ENCODE measurements at places on chromosomes 3 and 15.

DNA sequence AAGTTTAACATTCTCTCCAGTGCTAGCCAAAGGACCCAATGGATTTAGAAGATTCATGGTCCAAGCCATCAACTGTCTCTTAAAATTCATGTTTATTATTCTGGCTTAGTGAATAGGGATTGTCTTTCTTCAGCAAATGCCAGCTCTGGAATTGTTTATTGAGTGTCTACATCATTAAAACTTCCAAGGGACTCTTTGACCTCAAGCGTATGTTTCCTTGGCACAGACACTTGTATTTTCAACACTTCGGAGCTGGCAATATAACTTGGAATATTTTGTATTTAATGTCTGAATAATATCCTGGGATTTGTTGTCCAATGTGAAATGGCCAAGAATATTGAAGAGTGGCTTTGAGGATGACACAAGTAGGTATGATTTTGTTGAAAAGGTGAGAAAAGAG is 204.2 kb downstream of the EPHA3 start:
- DNase-seq, result no peak

- DNase-seq, result no peak
Measured at GRCh38 chr15:37595426-37595970, 338.9 kb upstream of the TMCO5A start.

- peak; percentile 53 for DNase-seq
Measured at GRCh38 chr3:43855674-43856299, 165.0 kb downstream of the ABHD5 start.

- DNase-seq, result no peak
Measured at GRCh38 chr15:70726753-70727152, 36.6 kb downstream of the UACA start.

GRCh38 chr15:83913034-83913632 is 259.2 kb downstream of the ADAMTSL3 start:
- DNase-seq, result no peak

All from 8988T (cell line).